HFF-Myc (cell line): ENCODE measurements at places on chromosomes 4 and X.

DNA sequence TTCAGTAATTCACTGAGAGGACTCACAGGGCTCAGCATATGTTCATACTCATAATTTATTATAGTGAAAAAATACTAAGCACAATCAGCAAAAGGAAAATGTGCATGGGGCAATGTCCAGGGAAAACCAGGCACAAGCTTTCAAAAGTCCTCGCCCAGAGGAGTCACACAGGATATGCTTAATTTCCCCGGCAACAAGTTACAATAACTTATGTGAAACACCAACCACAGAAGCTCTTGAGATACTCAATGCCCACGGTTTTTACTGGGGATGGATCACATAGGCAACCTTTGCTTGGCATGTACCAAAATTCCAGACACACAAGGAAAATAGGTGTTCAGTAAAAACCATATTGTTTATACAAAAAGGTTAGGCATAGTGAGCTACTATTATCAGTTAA is 38.5 kb upstream of the STPG2 start:
- no peak for DNase-seq

GRCh38 chrX:121120690-121121605 is 73.5 kb downstream of the GLUD2 start:
- no peak for DNase-seq

DNA sequence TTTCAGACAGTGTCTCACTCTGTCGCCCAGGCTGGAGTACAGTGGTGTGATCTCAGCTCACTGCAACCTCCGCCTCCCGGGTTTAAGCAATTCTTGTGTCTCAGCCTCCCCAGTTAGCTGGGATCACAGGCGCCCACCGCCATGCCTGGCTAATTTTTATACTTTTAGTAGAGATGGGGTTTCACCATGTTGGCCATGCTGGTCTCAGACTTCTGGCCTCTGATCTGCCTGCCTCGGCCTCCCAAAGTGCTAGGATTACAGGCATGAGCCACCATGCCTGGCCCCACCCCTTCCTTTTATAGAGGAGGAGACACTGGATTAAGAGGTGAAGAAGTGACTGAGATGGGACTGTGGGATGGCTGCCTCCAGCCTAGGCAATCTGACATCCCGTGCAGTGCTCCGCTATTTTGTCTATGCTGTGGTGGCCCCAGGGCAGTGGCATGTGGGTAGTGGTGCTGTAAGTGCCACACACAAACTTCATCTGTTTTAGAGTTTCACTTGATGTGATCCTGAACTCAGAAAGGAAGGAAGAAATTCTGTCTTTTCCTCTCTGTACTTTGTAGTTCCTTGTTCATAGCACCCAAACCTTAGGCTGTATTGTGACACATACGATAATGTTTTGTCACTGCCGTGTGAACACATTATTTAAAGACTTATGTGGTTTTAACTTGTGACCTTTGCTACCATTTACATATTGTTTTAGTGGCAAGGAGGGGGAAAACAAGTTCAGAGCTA is 48.9 kb downstream of the FNIP2 start:
- DNase-seq = no peak

DNA sequence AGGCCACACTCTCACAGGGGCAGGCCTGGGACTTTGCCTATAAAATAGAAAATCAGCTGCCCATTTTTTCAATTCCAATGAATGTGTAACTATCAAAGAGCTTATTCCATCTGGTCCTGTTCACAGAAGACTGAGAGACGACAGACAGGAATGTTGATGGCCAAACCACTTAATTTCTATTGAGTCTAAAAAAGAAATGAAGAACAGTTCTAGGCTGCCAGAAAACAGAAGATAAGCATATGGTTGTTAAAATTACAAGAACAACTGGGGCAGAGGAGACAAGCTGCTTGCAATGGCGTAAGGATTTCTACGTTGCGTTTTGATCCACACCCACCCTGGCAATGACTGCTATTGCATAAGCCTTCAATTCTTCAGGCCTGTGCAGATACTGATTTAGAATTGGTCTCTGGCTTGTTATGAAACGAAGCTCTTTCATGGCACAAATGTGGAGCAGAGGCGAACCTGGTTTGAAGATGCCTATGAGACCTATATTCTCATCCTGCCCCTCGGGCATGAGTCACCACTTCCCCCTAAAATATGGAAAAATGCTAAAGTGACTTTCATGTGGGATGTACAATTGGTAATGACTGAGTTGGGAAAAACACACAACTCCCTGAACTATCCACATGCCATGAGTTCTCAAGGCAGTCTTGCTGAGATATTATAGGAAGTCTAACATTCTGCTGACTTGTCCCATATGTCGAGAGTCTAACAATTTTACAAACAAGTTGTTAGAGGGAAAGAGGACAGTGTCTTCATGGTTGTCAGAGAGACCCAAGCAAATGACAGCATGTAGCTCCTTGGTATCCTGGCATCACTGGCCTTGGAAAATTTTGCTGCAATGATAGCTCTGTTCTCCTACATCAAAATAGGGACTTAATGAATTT is 37.9 kb upstream of the SORBS2 start:
- DNase-seq = no peak

DNA sequence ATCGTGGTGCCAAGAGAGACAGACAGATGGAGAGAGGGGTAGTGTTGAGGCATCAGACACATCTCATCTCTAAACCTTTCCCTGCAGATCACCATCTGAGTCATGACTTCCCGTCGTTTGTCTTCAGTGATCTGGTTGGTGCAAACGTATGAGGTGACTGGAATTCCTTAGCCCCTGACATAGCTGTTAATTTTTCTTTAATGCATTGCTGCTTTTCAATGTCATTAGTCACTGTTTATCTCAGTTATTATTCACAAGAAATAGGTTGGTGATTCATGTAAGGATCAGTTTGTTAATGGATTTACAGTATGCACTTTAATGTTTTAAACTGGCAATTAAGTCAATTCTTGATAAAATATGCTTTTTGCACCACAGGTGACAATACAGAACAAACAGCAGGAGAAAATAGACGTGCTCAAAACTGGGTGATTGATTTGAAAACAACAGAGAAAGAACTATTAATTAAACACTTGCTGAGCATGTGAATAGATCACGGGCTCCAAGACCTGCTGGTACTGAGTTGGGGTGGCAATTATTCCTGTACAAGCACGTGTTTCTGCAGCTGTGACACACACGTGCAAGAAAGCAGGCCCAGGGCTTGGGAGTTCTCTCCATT is 1.3 kb upstream of the TMEM154 start:
- DNase-seq = peak; percentile 67

- no peak for DNase-seq
These were observed 2.9 kb upstream of the SH3BP2 start for GRCh38 chr4:2789793-2790582.

GRCh38 chr4:19478791-19479190 is 772.9 kb upstream of the SLIT2 start:
- DNase-seq = no peak

DNA sequence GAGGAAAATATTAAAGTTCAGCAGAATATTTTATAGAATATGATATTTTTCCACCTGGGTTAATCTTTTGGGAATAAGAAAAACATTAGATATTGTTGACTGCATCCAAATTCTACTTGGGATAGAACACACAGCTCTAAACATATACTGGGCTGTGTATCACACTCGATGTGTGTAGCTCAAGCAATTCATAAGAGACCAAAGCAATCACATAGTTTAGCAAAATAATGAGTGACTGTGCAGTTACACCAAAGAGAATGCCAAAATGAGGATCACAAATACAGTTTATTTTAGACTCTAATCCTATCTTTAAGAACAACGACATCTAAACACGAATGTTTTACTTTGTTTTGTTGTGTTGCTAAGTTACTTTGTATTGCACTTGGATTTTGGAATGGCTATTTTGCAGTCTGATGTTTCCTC is 101.2 kb downstream of the CBR4 start:
- no peak for DNase-seq

- no peak for DNase-seq
These were observed 39.5 kb downstream of the SORBS2 start for GRCh38 chr4:185772391-185773093.

DNA sequence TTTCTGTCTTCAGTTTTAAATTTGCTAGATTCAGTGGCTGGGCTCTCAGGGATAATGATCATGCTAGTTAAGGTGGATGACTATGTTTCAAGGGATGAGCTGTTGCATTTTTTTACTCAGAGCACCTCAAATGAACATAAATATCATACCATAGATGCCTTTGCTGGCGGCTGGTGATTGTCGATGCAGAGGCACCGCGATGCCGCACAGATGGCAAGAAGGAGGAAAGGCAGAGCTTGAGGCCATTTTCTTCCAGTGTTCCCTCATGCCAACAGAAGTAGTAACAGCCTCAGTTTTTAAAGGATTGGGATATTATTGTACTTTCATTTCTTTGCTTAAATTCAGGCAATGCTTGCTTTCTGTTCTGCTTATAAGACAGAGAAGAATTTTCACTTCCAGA is 654.7 kb upstream of the IGFBP7 start:
- no peak for DNase-seq

GRCh38 chr4:712916-713632 is 7.4 kb downstream of the PCGF3 start:
- DNase-seq = no peak

DNA sequence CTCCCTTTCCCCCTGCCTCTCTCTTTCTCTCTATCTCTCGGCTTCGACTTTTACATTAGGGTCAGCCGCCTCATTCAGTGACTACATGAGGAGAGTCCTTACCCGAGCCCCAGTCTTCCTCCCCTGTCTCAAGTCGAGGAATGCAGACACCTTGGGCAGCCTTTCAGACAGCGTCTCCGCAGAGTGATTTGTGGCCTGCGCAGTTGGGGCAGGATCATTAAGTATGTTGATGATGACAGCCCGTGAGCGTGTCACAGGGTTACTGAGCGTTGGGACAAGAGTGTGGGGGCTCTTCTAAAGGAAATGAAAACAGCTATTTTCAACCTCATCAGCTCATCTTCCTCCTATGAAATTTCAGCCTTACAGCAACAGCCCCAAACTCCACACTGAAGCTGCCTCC is 312.1 kb upstream of the GATB start:
- DNase-seq = no peak

DNA sequence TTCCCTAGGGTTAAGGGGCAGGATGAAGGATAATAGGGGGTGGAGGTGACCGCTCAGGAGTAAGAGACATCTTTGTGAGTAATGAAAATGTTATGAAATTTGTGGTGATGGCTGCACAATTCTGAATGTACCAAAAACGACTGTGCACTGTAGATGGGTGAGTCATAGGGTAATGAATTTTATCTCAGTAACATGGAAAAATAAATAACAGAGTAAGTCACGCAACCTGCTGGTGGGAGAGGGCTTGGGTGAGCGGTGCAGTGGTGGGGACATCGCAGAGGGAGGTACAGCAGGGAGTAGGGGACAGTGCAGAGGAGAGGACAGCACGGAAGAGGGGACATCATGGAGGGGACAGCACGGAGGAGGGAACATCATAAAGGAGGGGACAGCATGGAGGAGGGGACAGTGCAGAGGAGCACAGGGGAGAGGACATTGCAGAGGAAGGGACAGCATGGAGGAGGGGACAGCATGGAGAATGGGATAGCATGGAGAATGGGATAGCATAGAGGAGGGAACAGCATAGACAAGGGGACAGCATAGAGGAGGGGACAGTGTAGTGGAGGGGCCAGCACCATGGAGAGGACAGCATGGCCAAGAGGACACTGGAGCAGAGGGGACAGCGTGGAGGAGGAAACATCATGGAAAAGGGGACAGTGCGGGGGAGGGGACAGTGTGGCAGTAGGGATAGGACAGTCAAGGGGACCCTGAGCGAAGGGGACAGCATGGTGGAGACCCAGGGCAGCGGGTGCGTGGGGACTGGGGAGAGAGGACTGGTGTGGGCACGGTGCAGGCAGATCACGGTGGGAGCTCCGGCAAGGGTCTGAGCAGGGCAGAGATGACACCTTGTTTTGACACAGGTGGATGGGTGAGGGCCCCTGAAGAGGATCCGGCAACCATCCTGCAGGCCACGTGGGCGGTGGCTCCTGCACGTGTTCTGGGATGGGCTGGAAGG is 68.5 kb upstream of the MXD4 start:
- peak; percentile 65 for DNase-seq

- DNase-seq = no peak
These were observed 481 bp downstream of the UTP3 start for GRCh38 chr4:70688795-70689231.

DNA sequence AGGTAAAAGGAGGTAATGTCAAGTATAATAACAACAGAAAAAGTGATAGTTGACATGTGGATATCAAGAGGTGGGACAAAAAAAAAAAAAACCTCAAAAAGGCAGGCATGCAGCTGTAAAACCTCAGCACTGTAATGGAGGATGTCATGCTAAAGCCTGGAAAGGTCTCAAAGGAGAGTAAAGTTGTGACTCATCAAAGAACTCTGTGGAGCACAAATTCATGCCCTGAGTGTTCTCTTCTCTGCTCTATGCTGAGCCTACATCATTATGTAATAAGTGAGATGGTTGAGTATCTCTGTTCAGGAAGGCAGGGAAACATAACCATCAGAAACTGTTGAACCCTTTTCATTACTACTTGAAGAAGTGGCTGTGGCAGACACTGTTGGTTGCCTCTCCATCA is 597.8 kb downstream of the BCOR start:
- no peak for DNase-seq

- no peak for DNase-seq
These were observed 57.3 kb upstream of the PRSS12 start for GRCh38 chr4:118410138-118410537.

DNA sequence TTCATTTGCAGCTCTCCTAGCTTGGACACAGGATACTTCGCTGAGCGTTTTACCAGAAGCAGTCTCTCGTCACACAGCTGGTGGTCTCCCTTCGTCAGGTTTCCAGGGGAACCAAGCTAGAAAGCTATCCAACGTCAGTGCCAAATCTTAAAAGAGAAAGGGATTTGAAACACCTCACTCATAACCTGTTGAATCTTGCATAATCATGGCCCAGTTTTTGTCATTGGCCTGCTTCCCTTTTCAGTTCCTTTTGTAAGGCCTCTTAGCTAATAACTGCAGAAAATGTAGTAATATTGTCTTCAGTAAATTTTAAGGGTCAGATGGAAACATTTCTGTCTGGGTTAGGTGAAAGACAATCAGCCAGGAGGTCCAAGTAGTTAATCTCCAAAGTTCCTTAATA is 22.0 kb downstream of the RAB39B start:
- no peak for DNase-seq

DNA sequence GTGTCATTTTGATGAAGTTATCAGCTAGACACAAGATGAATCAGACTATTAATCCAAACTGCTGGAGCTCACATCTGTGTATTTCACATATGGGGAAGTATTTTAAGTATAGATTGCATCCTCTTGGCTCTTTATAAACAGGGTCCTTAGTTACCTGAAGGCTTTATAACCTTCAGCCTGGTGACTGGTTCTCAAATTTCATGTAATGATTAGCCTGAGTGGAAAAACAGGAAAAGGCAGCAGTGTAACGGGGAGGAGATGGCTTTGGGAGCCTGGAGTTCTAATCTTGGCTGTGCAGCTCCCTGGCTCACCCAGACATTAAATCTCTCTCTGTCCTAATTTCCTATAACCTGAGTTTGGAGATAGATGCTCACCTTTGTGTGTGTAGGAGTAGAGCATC is 103.8 kb upstream of the HPF1 start:
- DNase-seq = no peak

DNA sequence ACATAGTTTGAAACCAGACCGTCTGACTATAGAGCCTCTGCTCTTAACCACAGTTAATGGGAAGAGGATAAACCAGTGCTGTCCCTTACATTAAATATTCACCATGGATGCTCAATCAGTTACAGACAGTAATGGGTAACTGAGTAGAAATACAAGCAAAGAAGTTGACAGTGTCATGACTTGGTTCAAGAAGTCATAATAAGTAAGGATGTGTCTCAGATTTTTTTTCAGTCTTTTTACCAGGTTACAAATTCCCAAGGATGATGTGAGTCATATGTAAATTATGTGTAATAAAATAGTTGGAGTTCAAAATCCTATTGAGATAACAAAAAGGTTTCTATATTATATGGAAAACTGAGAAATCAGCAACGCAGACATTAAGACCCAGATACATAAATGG is 31.1 kb downstream of the ZCCHC4 start:
- no peak for DNase-seq
